ENCODE measurements at places on chromosomes 7 and 10.

DNA sequence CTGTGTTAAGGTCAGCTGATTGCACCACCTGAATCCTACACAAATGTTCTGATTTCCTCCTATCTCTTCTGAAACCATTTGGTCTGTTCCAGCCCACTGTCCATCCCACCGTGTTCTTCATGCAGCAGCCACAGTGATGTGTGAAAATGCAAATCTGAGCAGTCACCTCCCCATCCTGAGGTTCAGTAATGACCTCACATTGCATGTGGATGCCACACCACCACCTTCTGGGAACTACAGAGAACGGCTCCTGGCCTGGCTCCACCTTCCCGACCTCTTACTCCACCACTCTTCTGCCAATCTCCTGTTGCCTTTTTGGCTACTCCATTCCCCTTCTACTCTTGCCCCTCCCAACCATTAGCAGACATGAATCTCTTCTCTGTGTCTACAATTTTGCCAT lies 244.4 kb downstream of the TNS3 start:
- peak; percentile 42 for DNase-seq

GRCh38 chr10:6242089-6242488 lies 39.4 kb downstream of the PFKFB3 start:
- no peak for DNase-seq

- no peak for DNase-seq
Observed at GRCh38 chr7:157729566-157729965, 392.8 kb downstream of the DNAJB6 start.

DNA sequence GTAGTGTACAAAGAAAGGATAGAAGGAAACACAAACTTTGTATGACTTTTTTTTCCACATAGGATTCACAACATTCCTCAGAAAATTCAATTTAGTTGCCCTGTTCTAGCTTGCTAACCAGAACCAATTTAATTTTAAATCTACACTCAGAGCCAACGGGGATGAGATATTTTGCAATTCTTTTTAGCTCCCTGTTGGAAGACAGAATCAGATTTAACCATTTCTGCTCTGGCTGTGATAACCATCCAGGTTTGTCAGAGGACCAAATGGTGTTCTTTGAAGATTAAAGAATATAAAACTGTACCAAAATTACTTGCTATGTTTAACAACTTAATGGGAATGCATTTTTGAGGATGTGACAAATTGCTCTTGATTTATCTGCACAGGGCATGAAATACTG lies 319.7 kb downstream of the HPSE2 start:
- DNase-seq, result no peak

- DNase-seq, result peak; percentile 77
Observed at GRCh38 chr7:54349229-54349628, 192.9 kb upstream of the VSTM2A start.

- DNase-seq, result no peak
Observed at GRCh38 chr7:155577509-155577905, 31.1 kb upstream of the CNPY1 start.

- DNase-seq, result no peak
Observed at GRCh38 chr10:76297780-76298281, 866.4 kb downstream of the LRMDA start.

DNA sequence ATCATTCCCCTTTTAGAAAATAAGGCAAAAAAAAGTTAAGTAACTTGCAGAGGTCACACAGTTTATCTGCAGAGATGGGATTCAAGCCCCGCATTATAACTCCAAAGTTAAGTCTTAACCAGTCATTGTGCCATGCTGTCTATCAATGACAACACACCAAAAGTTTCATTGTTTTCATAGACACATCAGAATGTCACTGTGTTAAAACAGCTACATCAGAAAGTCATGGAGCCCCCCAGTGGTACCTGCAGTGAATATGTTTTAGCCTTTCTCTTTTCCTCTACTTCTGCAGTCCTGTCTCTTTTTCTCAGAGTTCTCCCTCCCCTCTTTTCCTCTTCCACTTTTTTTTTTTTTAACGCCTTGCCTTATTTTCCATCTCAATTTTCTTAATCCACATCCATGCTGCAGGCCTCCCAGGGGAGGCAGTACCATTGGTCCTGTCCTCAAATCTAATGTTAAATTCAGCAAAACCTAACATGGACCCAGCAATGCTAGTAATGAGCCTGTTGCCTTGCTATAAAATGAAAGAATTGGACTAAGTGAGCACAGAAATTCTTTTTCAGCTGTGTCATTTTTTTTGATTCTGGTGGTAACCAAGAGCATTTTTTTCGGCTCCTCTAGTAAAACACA lies 3.8 kb upstream of the NRCAM start:
- DNase-seq, result peak; percentile 61

DNA sequence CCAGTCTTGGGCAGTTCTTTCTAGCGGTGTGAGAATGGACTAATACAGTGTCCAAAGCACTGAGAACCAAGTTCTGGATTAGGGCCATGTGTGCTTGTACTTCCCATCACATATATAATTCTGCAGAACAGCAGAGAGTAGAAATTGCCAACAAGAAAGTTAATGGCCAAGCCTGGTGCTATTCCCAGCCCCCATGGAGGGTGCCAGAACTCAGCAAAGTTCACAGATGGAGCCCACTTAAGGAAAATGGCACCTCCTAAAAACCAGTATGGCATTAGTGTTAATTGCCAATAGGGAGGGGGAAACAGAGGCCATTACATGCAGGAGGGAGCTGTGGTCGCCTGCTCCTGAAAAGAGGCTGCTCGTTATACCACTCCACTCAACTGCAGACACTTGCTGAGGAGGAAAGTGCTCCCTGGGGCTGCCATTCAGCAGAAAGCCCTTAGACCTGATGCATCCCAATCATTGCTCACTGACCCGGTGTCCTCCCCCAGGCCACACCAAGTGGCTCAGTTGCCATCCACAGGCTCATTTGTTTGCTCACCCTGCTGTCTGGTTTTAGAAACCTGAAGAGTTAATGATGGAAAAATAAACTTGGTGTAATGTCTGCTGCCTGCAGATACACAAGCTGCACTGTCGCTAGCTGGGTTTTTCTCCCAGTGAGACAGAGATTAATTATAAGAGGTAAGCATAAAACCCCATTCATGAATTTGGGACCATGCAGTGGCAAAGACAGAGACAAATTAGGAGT lies 280.6 kb downstream of the GFRA1 start:
- DNase-seq, result no peak

DNA sequence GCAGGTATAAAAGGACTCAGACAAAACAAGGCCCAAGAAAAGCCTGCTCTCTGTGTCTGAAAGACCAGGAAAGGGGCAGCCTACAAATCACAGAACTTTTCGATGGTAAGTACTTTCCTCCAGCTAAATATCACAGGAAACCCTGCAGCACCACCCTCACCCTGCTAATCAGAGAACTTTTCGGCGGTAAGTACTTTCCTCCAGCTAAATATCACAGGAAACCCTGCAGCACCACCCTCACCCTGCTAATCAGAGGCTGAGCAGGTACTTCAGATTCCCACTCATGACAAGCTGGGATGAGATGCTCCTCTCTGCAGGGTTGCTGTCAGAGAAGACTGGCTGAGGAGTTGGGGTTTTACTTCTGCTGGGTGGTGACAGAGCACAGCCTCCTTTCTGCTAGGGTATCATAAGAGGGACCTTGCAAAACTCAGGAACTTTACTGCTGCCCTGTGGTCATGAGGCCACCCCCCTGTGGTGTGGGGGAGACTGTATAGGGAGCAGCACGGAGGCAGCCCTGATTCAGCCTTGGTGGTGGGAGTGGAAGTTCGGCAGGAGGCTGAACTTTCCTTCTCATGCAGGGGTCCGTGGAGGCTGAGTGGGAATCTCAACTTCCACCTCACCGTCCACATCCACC lies 7.2 kb downstream of the WDR37 start:
- DNase-seq, result no peak

- no peak for DNase-seq
Observed at GRCh38 chr7:97871659-97872024, 566 bp downstream of the ASNS start.

DNA sequence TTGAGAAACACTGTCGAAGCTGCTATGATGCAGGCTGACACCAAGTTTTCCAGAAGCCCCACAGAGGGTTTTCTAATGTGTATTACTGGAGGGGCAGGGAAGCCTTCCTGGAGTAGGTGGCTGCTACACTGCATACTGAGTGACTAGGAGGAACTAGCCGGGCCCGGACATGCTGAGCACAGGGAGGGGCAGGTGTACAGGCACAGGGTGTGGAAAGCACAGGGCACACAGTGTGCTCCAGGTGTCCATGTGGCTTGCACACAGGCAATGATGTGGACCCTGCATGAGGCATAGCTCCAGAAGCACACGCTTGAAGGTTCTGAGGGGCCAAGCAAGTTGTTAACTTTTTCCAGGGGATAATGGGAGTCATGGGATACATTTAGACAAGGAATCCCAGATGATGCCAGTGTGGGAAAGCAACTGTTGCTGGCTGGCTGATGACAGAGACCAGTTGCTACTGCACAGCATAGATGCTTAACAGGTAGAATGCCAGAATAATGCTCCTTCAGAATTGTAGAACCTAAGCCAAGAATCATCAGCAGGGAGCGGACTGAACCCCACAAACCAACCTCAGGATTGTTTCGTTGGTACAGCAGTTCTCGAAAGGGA lies 14.6 kb downstream of the DHX32 start:
- DNase-seq, result no peak

DNA sequence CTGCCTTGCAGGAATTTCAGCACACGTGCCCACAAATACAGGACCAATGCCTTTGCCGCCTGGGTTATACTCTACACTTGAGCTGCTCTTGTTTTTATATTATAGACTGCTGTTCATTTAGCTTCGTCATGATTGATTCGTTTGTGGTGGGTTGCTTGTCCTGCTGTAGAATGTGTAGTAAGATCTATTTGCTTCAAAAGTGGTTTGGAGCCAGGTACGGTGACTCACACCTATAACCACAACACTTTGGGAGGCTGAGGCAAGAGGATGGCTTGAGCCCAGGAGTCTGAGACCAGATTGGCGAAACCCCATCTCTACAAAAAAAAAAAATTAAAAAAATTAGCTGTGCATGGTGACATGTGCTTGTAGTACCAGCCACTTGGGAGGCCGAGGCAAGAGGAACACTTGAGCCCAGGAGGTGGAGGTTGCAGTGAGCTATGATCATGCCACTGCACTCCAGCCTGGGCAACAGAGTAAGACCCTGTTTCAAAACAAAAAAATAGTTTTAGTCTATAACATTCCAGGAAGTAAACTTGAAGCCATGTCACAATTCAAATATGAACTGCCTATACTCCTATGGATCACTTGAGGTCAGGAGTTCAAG lies 9.0 kb upstream of the RHBDD2 start:
- DNase-seq, result peak; percentile 38

DNA sequence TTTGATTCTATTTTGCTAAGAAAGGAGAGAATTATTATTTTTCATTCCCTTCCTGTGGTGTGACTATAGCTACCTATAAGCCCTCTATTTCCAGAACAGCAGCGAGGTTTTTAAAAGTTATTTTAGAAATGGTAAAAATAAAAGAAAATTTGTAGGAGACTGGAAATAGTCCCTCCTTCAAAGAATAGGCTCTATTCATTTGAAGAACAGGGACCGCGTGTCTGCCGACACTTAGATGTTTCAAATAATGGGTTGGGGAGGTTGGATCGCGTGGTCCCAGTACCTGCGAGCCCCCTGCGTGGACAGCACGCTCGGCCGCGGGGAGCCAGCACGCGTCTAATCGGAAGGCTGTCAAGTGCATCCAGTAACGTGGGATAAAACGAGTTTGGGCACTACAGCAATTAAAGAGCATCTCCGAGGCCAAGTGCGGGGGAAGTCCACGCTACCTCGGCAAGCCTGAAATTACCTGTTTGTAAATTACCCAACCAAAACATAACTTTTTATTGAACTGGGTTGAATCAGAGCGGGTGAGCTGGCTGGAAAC lies 1.0 kb downstream of the CACNA2D1 start:
- no peak for DNase-seq

GRCh38 chr7:91069146-91069545 lies 195.1 kb upstream of the FZD1 start:
- DNase-seq, result no peak

GRCh38 chr7:152136686-152137085 lies 111.2 kb downstream of the GALNT11 start:
- peak; percentile 46 for DNase-seq

DNA sequence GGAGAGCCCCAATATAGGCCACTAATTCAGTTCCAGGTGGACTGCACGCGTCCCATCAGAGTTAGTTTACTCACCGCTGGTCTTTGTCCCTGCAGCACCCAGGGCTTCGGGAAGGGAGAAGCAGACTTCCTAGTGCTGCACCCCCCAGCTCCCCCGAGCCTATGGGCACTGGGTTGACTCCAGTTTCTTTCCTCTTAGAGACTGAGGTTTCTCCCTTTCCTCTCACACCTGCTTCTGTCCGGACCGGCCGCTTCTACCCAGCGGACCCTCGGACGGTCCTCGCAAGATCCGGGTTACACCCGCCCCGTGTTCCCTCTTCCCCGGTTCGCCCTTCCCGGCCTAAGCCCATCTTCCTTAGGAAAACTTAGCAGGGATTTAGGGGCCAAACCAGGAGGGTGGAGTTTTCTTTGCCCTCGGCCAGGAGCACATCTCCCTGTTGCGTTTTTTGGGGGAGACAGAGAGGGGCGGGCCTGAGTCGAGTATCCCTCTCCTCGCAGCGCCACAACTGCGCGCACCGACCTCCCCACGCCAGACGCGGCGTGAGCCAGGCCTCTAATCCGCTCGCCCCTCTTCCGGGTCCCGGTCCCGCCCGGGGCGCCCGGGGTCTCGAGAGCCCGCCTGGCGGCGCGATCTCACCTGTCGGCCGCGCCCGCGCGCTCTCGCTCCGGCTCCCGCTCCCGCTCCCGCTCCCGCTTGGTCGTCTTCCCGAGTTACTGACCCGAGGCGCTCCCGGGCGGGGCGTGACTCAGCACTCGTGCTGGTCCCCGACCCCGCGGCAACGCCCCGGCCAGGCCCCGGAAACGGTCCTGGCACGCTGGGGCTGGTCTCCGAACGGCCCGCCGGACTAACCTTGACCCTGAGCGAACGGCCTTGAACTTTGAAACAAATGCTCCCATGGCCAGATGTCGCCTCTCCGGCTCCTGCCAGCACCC lies at the start of gene AIFM2:
TSS of gene AIFM2 (minus strand) at position 728 of the 932 bp plus-strand sequence. CDS start 8,741 bp downstream, outside the sequence.
- peak; percentile 82 for DNase-seq

GRCh38 chr7:157897681-157898080 lies 560.9 kb downstream of the DNAJB6 start:
- peak; percentile 20 for DNase-seq

DNA sequence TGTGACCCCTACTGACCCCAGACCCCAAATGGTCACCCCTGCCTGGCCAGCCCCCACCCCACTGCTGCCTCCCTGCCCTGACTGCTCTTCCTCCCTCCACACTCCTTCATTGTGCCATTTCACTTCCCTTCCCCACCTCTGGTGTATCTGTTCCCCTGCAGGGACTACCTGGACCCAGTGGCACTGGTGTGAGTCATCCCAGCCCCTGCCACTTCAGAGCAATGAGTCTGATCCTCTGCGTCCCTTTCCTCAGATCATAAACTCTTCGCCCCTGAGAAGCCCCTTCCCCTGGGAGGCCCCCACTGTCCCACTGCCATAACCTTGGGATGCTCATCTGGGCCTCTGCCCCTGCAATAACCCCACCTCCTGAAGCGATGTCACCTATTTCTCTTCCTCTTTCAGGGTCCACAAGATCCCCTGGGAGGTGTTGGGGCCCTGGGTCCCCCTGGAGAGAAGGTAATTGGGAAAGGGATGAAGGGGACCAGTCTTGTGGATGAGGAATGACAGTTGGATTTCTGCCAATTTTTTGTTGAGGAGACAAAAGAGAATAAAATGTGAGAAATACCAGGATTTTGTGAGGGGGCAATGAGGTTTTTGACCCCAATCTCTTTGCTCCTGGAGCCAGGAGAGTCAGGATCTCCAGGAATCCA lies 19.1 kb upstream of the VOPP1 start:
- DNase-seq, result no peak
